Osteoblast (primary cell): ENCODE measurements at places on chromosomes 7 and 10. TPM values are rescaled to one million over a fixed set of nuclear protein-coding genes. Genes with fewer than 3 reads are reported as not detected.

STEAP4 gene
- total RNA-seq, result 5.0 and 5.4 TPM in 2 replicates

AGBL3 gene
- 2.2 and 2.7 TPM in 2 replicates for total RNA-seq

OR6V1 gene
- total RNA-seq, result not detected in 2 replicates

AKR1C8 gene
- total RNA-seq, result not detected in 2 replicates

DYDC2 gene
- total RNA-seq, result not detected in 2 replicates

CDNF gene
- total RNA-seq, result 1.8 TPM in 2 replicates

GRM8 gene
- total RNA-seq, result not detected in 2 replicates

CALML5 gene
- not detected in 2 replicates for total RNA-seq

ANKRD30A gene
- total RNA-seq, result not detected in 2 replicates

ATOH7 gene
- total RNA-seq, result under 0.01 TPM in 1 of 2 replicates, not detected in the other

KBTBD2 gene
- total RNA-seq, result 39.5 and 47.0 TPM in 2 replicates

LRRC4 gene
- total RNA-seq, result 0.29 and 0.72 TPM in 2 replicates

CYP2W1 gene
- not detected in 2 replicates for total RNA-seq

TUBB8 gene
- total RNA-seq, result not detected in 2 replicates

P4HA1 gene
- total RNA-seq, result 143 and 220 TPM in 2 replicates
